GM04503 (cell line): ENCODE measurements at places on chromosomes 6 and 20.

GRCh38 chr6:141988327-141988726 is 144.4 kb upstream of the GJE1 start:
- DNase-seq = no peak

DNA sequence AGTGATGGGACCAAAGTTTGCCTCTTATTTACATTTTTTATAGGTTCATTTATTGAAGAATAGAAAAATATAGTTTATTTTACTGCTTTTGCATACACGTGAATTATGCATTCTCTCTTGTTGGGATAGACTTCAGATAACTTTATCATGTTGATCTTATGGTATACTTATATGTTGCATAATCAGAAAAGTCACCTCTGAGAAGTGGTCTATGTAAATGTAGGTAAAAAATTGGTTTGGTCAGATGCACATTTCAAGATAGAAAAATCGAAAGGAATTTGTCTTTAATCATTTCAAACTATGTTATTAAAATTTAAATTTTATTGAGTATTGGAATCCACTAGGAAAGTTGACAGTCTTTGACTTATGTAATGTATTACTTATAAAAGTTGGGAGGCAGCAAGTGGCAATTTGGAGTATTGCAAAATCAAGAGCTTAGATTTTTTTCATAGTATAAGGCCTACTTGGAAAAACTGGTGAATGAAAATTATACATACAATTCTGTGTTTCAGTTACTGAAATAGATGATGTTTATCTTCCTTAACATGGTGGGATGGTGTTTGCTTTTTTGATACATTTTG is 2.4 kb downstream of the PHF3 start:
- DNase-seq = no peak

- no peak for DNase-seq
Measured at GRCh38 chr20:4665591-4665990, 56.1 kb upstream of the PRND start.

GRCh38 chr6:111871725-111872400 is 1.4 kb downstream of the FYN start:
- DNase-seq = no peak

GRCh38 chr6:53107091-53107490 is 41.5 kb downstream of the GCM1 start:
- no peak for DNase-seq

DNA sequence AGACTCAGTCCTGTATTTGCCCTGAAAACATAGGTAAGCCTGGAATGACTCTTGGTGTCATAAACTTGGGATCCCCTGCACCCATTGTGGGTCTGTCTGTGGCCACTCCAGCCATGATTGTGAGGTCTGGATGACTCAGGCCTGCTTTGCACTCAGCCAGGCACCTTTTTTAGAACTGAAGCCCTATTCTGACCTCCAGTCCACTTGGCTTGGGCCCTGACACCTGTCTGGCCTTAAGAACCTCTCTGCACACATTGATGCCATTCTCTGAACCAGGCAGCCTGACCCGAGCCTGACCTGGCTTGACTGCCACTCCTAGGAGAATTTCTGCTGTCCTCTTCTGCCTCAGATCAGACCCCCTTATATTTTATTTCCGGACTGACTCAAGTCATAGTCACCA is 383.7 kb downstream of the MAFB start:
- no peak for DNase-seq

DNA sequence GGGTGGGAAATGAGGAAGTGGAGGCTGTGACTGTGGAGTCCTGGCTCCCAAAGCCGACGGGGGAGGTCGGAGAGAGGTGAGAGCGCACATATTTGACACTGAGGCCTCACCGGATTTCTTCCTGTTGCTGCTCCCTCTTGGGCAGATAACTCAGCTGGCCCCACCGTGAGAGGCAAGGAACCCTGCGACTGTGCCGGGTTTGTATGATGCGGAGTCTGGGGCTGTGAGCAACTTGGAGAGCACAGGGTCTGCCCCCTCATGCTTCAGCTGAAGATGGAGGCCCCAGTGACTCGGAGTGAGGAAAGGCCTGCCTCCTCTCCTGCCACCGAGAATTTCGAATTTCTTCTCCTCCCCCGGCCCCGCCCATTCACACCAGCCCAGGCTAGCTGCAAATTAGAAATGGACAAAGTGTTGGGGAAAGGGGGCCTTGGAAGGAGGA is 160.6 kb downstream of the GRM4 start:
- DNase-seq = no peak
